ENCODE measurements at places on chromosomes 12 and 14.

DNA sequence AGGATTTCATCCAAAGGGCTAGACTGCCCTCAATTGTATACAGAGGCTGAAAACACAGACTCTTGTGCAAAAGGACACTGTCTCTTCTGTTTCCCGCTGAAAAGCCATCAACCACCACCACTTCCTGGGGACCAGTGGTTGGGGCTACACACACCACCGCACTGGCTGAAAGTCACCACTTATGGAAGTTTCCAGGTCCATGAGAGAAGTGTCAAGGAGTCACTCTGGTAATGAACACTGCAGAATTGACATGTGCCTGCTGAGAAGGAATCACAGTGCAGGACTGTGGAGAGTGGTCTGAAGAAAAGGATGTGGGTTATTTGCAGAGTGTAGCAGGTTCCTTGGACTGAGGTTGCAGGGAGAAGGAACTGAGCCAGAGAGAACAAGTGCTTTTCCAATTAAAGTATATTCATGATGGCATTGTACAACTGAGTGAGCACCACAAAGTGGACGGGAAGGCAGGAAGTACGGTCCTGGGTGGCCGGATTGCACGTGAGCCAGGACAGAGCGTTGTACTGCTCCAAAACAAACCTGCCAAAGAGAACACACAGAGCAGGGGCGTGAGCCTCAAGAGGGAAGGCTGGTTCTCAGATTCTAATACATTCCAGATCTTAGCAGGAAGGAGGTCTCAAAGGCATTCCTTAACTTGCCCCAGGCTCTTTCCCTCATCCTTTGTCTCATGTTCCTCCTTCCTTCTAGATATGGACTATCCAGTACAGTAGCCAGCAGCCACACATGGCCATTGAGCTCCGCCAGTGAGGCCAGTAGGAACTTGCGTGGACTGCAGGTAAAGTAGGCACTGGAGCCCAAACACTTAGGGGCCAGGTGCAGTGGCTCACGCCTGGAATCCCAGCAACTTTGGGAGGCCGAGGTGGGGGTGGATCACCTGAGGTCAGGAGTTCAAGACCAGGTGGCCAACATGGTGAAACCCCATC is 316.4 kb downstream of the MED13L start:
- DNase-seq = peak; percentile 51

DNA sequence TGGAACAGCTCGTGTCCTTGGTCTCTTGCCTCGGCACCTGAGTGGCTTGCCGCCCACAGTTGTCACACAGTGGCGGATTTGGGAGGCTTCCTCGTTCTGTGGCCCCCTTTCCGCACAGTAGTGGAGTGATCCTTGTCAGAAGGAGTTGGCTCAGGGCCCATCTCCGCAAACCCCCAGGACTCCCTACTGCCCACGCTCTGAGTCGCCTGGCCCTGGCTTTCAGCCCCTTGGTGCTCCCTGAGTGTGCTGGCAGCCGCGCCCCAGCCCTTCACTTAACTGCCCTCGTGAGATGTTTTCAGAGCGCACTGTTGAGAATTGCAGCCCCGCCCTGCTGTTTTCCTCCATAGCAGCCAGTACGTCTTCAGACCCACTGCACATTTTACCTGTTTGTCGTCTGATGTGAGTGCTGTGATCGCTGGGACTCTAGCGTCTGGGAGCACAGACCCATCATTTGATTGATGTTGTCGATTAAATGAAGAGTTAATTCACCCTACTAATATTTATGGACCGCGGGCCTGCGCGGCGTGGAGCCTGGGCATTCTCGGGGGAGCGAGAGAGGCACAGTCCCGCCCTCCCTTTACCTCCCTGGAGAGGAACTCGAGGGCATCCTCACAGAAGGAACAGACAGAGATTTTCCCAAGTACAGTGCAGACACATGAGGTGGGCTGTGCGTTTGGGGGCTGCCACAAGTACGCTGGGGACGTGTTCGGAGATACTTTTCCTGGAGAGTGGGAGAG is 91.8 kb downstream of the DDX51 start:
- no peak for DNase-seq

- peak; percentile 35 for DNase-seq
These were observed 67.2 kb downstream of the HECTD4 start for GRCh38 chr12:112314981-112315380.

- peak; percentile 83 for DNase-seq
These were observed 41.8 kb upstream of the HIF1A start for GRCh38 chr14:61653507-61653906.

GRCh38 chr14:57930241-57930975 is 64.5 kb upstream of the SLC35F4 start:
- DNase-seq = no peak

DNA sequence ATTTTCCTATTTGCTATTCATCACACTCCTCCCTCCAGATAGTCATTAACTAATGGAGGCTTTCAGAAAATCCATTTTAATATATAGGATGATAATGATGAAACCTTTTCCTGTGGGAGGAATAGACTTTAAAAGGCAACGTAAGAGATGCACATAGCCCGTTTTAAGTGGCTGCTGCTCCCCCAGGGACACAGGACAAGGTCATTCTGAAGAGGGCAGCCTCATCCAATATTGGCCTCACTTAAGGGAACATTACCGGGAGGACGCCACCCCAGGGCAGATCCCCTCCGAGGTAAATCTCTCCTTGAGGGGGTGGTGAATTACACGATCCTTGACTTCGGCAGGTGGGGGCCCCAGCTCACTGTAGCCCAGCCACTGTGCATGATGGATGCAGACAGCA is 131.9 kb downstream of the PIWIL1 start:
- no peak for DNase-seq

- no peak for DNase-seq
These were observed 17.3 kb downstream of the VDR start for GRCh38 chr12:47887529-47887928.

GRCh38 chr12:79250960-79251755 is 386.6 kb downstream of the SYT1 start:
- DNase-seq = no peak

GRCh38 chr14:77859934-77860570 is 60.1 kb downstream of the ADCK1 start:
- no peak for DNase-seq

DNA sequence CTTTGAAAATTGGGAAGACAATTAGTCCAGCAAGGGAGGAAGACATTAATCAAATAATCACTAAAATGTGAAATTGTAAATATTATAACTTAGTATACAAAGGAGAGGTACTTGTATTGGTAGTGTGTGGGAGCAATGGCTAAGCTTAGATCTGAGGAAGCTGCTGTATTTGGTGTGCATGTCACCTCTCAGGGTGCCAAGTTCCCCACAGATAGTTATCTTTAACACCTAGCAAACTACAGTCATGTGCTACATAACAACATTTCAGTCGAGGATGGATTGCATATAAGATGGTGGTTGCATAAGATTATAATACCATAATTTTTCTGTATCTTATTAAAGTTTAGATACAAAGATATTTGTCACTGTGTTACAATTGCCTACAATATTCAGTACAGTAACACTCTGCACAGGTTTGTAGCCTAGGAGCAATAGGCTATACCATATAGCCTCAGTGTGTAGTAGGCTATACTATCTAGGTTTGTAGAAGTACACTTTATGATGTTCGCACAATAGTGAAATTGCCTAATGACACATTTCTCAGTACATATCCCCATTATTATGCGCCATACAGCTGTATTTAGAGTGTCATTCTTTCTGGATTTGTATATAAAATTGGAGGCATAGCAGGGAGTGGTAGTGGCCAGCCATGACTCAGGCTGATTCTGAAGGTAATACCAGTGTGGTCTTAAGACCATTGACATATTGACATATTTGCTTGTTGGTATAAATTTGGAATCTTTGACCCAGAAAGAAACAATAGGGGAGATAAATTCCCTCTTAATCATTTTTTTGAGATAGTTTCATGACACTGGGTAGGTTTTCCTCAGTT is 55.8 kb downstream of the RAD51B start:
- no peak for DNase-seq

GRCh38 chr12:32533971-32534590 is 134.7 kb downstream of the FGD4 start:
- DNase-seq = peak; percentile 99

DNA sequence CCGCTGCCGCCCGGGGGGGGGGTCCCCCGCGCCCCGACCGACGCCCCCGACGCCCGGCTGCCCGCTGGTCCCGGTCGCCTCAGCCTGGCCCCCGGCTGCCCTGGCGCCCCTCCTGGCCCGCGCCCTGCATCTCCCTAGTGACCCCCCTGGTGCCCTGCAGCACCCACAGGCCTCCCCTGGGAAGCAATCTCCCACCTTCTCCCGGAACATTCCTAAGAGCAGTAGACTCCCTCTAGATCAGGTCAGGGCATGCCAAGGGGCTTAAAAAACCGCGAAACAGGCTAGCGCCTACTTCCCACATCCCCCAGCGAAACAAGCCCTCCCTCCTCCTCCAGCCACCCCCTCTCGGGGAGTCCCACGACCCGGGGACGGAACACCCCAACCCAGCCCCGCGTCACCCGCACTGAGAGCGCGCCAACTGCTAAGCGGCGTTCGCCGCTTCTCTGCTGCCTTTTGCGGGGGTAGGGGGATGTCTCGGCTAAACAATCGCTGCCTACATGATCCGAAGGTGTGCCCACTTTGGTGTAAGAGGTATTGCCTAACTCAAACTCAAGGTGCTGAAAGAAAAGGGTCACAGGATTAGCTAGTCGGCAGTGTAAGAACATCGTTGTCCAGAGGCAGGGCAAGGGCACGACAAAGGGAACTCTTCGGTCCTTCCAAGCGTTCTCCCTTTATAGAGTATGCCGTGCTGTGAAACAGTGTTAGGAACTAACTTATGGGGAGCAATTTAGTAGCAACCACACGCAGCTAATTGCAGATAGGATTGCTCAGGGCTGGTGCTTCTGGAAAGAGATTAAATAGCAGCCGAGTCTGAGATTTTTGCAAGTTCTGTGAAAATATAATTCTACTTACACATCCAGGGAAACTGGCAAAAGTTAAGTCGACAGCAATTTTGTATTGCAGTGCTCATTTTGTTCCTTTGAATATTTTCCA is 619 bp upstream of the NTN4 start:
- DNase-seq = peak; percentile 64

GRCh38 chr14:67240978-67241410 is 241 bp upstream of the PALS1 start:
- DNase-seq = peak; percentile 97

- no peak for DNase-seq
These were observed 101.6 kb downstream of the B4GALNT3 start for GRCh38 chr12:561391-561705.

DNA sequence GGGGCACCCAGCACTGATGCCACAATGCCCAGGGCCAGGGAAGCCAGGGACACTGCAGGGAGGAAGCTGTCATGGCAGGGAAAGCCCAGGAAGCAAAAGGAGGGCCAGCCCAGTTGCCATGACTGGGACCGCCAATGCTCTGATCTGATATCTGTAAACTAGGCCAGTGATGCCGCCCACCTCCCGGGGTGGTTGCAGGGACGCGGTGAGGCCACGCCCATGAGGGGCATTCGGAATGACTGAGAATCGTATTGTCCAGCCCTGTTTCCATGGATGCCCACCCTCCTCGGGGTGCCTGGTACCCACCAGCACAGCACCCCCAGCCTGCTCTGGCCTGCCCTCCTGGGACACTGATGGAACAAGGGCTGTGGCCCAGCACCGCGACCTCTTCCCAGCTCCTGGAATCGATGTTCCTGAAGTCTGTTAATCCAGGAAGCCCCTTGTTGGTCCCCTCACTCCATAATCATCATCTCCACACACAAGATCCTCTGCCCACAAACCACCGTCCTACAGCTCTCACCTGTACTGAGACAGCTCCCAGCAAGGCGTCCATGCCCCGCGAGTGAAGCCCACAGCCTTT is 48.7 kb downstream of the CHGA start:
- DNase-seq = no peak

DNA sequence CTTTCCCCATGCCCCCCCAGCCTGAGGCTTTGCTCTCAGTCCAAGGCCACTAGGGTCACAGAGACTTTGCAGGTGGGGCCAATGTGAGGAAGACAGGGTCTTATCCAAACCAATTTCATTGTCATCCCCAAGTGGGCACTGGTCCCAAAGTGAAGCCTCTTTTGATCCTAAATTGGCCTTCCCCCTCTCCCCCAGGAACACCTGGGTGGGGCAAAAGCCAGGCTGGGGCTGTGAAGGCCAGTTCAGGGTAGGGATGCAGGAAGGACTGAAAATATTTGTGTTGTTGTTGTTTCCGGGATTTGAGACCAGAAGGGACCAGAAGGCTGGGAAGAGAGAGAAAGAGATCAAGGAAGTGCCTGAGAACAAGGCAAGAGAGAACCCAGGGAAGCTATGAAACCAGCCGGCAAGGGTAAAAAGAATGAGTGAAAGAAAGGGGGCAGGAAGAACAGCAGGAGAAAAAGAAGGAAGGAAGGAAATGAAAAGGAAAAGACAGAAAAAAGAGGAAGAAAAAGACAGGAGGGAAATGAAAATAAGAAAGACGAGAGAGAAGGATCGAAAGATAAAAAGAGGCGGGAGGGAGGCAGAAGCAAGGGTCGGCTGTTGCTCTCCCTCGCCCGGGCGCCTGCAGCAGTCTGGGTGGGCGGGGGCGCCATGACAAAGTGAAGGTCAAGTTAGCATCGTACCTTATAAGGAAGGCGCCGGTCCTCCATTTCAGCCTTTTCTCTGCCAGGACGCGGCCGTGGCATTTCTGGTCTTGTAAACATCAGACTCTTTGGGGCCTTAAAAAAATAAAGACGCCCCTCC is 7.4 kb upstream of the HOXC11 start:
- peak; percentile 93 for DNase-seq

- no peak for DNase-seq
These were observed 2.7 kb upstream of the NKX2-8 start for GRCh38 chr14:36585100-36585499.

- DNase-seq = no peak
These were observed 51.4 kb downstream of the TMEM132C start for GRCh38 chr12:128318341-128318740.

DNA sequence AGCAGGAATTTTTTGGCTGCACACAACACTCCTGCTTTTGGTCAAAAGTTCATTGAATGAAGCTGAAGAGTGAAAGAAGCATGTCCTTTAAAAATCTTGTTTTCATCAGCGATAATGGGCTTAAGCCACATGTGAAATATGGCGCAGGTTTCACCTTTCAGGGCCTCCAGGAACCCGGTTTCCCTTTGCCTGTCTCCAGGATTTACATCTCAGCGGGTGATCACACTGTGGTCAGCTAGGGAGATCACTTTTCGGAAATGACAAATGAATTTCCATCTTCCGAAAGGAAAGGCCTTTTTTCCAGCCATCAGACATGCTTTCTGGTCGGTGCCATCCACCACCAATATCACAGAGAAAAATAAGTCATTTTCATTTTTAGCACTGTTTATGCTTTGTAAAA is 727.1 kb upstream of the TBX3 start:
- peak; percentile 30 for DNase-seq

GRCh38 chr12:46135750-46136149 is 133.1 kb downstream of the SLC38A1 start:
- DNase-seq = no peak
